ENCODE measurements at places on chromosomes 13 and 19. TPM values are rescaled to one million over a fixed set of nuclear protein-coding genes. Genes with fewer than 3 reads are reported as not detected.

Gene DPF1
- total RNA-seq: 0.79 TPM

Gene S1PR4
- 1.9 TPM for total RNA-seq

Gene JAK3
- 3.4 TPM for total RNA-seq

Gene CLDND2
- not detected for total RNA-seq

Gene CCDC124
- total RNA-seq: 22.3 TPM

Gene ZNF616
- total RNA-seq: 12.9 TPM

Gene TEX26
- not detected for total RNA-seq

Gene F2RL3
- total RNA-seq: 0.49 TPM

Gene JSRP1
- total RNA-seq: 4.5 TPM

Gene TUBA3C
- not detected for total RNA-seq

Gene LIG1
- 27.3 TPM for total RNA-seq

Gene STRN4
- 45.1 TPM for total RNA-seq

Gene ACP7
- total RNA-seq: 5.2 TPM

Gene INSR
- 51.4 TPM for total RNA-seq

Gene NOVA2
- total RNA-seq: 0.59 TPM

Gene CEACAM4
- 0.59 TPM for total RNA-seq

Gene B3GNT8
- 1.6 TPM for total RNA-seq

Gene OR4F17
- total RNA-seq: not detected

Gene SERP2
- total RNA-seq: 4.5 TPM

Gene KLK2
- total RNA-seq: not detected

Gene HOMER3
- total RNA-seq: 18.8 TPM

Gene CD22
- total RNA-seq: 0.99 TPM

Gene SLITRK6
- 16.8 TPM for total RNA-seq

Gene BRME1
- 2.6 TPM for total RNA-seq

Gene MEIS3
- total RNA-seq: 12.8 TPM

Gene GARIN5B
- total RNA-seq: not detected

Gene CEACAM6
- total RNA-seq: 5.0 TPM

Gene FCHO1
- total RNA-seq: 2.4 TPM

Gene MAST1
- total RNA-seq: 0.49 TPM

Gene PLIN5
- 7.5 TPM for total RNA-seq

Gene GFY
- total RNA-seq: not detected

Gene TPTE2
- not detected for total RNA-seq

Gene SCAMP4
- 17.5 TPM for total RNA-seq

Gene ZNF610
- 2.6 TPM for total RNA-seq

Gene KLK3
- not detected for total RNA-seq

Gene FREM2
- total RNA-seq: 14.6 TPM

Gene BCAM
- 50.4 TPM for total RNA-seq

Gene SBNO2
- total RNA-seq: 23.1 TPM

Gene DENND1C
- total RNA-seq: 0.69 TPM

Gene FGF21
- total RNA-seq: not detected

Gene KIR3DL1
- not detected for total RNA-seq

Gene LILRA1
- not detected for total RNA-seq

Gene TSPAN16
- total RNA-seq: not detected

Gene HIF3A
- 59.6 TPM for total RNA-seq

Gene KLHL1
- 0.10 TPM for total RNA-seq

Gene RPL18
- total RNA-seq: 1,454 TPM

Gene PLK5
- total RNA-seq: 0.10 TPM

Gene KLK12
- 0.69 TPM for total RNA-seq

Gene NXNL1
- not detected for total RNA-seq

Gene ALOX5AP
- 13.3 TPM for total RNA-seq

Gene CACNA1A
- total RNA-seq: 1.5 TPM

Gene NALCN
- 1.8 TPM for total RNA-seq

Gene RGCC
- total RNA-seq: 43.6 TPM

Gene MBD3L3
- not detected for total RNA-seq

Gene ZNF667
- total RNA-seq: 10.6 TPM

Gene TEX29
- total RNA-seq: 0.49 TPM

Gene ALG11
- 19.3 TPM for total RNA-seq

Gene GTF2F2
- 22.6 TPM for total RNA-seq

Gene FBN3
- 6.9 TPM for total RNA-seq

Data from skin of body (tissue), 3 donors.